ENCODE measurements at places on chromosomes 2 and 18.

- no peak for ATAC-seq
Measured at GRCh38 chr2:181038796-181039195, 58.4 kb downstream of the UBE2E3 start.

DNA sequence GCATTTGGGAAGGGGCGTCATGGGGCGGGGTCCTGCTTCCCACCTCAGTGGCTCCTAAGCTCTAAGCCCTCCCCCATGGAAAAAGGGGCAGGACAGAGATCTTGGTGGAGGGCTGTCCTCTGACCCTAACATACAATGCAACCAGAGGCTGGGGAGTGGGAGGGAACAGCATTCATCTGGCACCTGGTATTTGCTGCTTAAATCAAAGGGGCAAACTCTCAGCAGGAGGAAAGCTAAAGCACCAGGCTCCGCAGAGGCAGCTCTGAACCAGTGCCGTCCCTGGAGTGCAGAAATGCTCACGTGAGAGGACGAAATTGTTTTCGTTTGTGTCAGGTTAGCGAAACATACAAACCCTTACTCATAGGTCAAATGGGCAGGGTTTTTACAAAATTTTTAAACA lies 92.7 kb upstream of the PXDN start:
- ATAC-seq = no peak

DNA sequence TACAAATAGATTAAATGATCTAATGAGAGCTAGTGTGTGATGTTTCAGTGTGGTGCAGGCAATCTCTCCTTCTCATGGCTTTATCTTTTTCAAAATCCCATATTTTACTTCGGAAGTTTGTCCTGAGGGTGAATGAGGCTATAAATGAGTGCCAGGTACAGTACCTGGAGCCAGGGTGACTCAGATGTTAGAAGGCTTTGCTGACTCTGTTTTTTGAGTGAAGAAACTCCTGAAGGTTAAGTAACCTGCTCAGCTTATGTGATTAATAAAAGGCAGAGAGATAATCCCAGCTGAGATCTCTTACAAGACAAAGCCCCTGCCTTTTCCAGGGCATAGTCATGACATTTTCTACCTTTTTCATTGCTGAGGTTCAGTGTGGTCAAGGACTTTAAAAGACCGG lies 52.6 kb downstream of the MGAT5 start:
- ATAC-seq = peak; percentile 85

DNA sequence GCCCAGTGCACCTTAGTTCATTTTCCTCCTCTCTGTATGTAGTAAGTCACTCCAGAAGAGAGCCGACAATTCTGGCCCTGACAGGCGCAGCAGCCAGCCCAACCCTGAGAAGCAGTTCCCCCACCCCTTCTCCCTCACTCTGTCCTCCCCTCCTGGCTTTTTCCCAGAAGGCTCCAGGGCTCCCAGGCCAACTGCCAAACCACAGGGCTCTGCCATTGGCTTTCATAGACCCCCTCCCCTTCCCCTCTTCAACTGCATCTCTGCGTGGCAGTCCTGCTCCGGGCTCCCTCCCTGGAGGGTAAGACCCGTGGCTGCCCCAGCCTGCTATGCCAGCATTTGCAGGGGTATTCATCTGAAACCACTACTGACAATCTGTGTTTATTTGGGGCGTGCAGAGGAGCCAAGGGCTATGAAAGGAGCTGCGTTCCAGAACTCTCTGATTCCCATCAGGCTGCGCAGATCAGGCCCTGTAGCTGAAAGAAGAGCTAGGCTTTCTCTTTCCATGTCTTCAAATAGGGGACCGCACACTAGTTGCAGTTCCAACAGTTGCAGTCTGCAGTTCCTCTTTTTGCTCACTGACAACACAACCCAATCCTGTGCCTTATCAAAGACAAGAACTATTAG lies 388.6 kb upstream of the TNP1 start:
- ATAC-seq = peak; percentile 49

DNA sequence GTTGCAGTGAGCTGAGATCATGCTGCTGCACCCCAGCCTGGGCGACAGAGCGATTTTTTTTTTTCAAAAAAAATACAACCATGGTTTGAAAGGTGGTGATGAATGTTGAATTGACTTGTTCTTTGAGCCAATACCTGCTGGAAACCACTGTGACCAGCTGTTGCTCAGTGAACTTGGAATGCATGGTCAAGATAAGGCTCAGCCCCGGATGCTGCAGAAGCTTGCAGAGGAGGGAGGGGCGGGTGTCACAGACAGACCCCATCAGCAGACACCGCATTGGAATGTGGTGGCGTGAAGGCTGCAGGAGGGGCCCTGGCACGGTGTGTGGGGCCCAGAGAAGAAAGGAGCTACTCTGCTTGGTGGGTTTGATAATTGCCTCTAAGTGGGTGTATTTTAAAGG lies 91.6 kb downstream of the ITGB1BP1 start:
- no peak for ATAC-seq

DNA sequence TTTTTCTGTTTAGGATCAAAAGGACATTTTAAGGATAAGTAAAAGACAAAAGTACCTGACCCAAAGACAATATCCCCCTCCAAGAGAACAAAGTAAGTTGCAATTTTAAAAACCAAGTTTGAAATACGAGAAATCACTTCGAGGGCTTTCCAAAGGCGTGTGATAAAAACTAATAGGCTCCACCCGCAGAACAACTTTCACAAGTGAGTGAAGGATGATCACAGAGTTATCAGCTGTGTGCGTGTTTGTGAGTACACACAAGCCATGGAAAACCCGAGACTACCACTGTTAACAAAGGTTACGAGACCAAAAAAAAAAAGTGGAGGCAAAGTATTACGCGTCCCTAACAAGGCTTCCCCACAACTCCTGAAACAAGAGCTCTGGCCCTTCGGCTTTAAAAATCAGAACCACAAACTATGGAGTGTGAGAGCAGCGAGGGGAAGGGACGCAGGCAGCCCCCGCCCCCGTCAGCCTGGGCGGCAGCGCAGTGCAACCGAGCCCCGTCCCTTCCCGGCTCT lies 719 bp downstream of the SMAD2 start:
- ATAC-seq = no peak
